RCC 7860 (cell line): ENCODE measurements at places on chromosomes 3 and 15.

- no peak for DNase-seq
These were observed 50.2 kb downstream of the KLF15 start for GRCh38 chr3:126306888-126307482.

GRCh38 chr3:109161487-109162123, 25.1 kb downstream of the C3orf85 start:
- peak; percentile 8 for DNase-seq

DNA sequence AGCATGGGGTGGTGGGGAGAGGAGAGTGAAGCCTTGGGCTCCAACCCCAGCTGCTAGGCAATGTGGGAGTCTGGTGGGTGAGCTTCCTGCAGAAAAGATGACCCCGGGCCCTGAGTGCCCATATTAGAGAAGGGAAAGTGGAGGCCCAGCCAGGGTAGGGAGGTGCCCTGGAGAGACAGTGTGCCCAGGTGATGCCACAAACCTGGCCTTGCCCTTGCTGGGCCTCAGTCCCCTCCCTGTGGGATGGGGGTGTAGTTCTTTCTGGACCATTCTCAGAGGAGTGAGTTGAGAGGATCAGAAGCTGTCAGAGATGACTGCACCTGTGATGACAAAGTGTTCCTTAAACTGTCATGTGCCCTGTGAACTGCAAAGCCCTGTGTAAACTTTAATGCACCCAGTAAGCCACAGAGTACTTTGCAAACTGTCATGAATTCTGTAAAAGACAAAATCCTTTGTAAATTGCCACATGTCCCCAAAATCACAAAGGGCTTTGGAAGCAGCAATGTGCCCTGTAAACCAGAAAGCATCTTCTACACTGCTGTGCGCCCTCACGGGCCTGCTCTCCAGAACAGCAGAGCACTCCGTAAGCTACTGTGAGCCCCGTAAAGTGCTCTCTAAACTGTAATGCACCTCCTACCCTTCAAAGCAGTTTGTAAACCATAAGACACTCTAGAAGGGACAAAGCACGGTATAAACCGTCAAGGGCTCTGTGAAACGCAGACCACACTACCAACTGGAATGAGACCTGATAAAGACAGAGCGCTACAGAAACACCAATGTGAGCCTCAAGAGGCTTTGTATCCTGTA, 51.3 kb upstream of the FGD5 start:
- DNase-seq: no peak

DNA sequence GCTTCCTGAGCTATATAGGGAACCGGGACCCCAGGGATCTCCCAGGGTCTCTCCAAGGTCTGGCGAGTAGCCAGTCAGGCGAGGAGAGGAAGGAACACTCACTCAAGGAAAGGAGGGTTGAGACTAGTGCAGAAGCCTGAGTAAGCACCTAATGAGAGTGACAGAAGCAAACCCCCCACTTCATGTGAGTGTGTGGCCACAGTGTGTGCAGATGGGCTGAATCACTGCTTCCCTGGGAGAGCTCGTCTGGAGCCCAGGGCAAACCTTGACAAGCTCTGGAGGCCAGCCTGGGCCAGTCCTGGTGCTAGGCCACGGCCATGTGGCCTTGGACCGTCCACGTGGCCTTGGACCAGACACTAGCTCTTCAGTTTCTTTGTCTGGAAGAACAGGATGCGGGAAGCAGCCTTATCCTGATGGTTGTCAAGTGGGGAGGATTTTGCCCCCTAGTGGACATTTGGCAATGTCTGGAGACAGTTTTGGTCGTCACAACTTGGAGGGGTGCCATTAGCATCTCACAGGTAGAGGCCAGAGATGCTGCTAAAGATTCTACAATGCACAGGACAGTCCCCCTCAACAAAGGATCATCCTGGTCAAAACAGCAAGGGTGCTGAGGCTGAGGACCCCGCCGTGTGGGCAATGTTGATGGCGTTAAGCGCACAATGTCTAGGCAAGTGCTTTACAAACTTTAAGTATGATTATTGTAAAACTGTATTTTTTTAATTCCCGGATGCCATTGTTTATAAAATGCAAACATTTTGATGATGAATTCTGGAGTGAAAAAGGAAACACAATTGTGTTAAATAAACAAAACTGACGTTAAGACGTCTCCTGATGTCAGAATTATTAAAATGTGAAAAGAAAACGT, 34.8 kb upstream of the CTSH start:
- DNase-seq: peak; percentile 63

- DNase-seq: peak; percentile 4
These were observed 9.8 kb downstream of the SELENOS start for GRCh38 chr15:101267320-101268104.

GRCh38 chr3:148075771-148076716, 621.7 kb upstream of the AGTR1 start:
- DNase-seq: peak; percentile 19

GRCh38 chr3:181987736-181988135, 276.0 kb downstream of the SOX2 start:
- no peak for DNase-seq

- DNase-seq: no peak
These were observed 429 bp downstream of the PARP9 start for GRCh38 chr3:122563717-122564025.

- DNase-seq: no peak
These were observed 21.7 kb upstream of the UBL7 start for GRCh38 chr15:74482661-74483060.

DNA sequence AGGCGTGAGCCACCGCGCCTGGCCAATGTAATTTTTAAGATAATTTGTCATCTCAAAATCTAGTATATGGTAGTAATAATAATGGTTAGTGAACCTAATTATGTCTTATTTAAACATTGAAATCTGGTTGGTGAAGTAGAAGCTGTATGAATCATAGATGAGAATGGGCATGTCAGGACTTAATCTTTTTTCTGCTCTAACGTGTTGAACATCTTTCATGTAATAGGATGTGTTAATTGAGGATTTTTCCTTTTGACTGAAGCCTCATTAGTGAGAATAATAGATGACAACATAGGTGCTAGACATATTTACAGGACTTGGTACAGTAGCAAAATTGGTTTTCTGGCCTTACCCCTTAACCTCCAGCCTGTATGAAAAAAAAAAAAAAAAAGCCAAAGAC, 835.6 kb downstream of the IGSF11 start:
- no peak for DNase-seq

DNA sequence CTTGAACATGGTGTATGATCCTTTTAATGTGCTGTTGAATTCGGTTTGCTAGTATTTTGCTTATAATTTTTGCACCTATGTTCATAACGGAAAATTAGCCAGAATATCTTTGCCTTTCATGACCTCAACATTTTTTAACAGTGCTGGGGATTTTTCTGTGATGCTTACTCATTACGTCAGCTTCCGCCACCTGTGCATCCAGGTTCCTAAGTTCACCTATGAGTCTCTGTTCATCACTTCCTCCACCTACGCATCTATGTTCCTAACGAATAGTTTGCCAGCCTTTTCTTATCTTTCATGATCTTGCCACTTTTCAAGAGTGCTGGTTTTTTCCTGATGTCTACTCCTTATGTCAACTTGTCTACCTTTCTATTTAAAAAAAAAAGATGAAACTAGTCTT, 16.5 kb downstream of the AADACL2 start:
- no peak for DNase-seq

DNA sequence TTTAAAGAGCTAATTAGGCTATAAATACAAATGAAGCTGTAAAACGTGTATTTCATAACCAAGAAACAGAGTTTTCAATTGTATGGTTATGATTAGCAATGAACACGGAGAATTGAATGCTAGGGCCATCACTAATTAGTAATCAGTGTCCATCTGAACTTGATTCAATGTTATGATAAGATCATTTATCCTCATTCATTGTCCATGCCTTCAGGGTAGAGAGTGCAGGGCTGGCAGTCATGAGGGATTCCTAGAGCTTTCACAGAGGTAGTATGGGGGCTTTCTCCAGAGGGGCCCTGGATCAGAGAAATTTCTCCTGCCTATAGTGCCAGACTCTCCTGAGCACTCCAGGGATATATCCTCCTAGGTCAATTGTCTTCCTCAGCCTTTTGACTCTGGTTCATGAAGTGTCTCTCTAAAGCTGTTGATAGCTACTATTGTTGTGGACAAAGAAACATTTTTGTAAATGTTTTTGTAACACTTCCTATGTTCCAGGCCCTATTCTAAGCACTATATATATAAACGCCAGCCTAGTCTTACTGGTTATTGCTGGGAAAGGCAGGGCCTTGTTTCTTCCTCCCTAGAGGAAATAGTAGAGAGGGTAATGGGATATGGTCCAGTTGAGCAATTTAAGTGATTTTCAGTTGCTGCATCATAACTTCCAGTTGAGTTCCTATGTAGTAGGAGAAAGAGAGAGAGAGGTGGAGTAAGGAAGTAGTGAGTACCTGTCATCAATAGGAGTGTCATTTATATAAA, 249.0 kb downstream of the NFKBIZ start:
- no peak for DNase-seq

GRCh38 chr15:70794596-70795310, 31.4 kb upstream of the UACA start:
- DNase-seq: peak; percentile 85

DNA sequence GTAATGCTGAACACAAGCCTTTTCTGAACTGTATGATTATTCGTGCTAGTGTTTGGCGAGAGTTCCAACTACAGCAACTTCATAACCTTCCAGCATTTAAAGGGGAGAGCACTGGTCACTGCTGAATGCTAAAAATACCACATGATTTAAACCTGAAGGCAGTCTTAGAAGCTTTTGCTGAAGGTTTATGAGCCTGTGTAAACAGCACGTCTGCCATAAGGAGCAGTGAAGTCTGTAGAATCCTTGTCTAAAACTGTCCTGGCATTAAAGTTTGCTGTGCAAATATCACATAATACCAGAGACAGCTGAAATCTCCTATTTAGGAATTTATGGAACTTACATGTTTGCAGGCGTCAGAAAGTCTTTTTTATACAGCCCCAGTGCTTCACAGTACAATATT, 5.9 kb downstream of the SATB1 start:
- no peak for DNase-seq

GRCh38 chr3:186648851-186649250, 8.7 kb downstream of the FETUB start:
- no peak for DNase-seq
